ENCODE measurements at places on chromosomes 4 and X.
A peak's percentile ranks its signal among the peaks of the same experiment; 100 is the strongest.

DNA sequence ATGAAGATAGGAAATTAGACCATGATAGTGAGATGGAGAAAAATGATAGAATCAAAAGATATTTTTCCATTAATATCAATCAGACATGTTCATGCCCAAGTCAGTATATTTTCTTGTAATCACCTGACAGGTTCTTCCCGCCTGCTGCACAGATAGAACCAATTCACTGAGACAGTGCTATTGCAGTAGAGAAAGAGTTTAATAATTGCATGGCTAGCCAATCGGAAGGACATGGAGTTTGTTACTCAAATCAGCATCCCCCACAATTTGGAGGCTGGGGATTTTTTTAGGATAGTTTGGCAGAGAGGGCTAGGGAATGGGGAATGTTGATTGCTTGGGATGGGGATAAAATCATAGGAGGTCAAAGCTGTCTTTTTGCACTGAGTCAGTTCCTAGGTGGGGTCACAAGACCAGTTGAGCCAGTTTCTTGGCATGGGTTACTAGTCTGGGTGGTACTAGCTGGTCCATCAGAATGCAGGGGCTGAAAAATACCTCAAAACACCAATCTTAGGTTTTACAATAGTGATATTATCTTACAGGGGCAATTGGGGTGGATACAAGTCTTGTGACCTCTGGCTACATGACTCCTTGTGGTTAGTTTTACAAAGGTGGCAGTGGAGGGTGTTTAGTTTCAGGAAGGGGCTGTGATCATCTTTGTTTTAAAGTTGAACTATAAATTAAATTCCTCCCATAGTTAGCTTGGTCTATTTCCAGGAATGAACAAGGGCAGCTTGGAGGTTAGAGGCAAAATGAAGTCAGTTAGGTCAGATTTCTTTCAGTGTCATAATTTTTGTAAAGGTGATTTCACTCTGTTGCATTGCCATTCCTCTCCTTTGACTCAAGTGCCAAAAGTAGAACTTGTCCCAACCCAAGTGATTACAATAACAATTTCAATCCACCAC, 100.3 kb upstream of the PDE5A start:
- no peak for DNase-seq

GRCh38 chr4:169399976-169400767, 129.4 kb upstream of the SH3RF1 start:
- DNase-seq, result no peak

- DNase-seq, result no peak
Observed at GRCh38 chr4:39699687-39700409, 1.9 kb downstream of the UBE2K start.

GRCh38 chr4:30073011-30073710, 647.0 kb upstream of the PCDH7 start:
- no peak for DNase-seq

DNA sequence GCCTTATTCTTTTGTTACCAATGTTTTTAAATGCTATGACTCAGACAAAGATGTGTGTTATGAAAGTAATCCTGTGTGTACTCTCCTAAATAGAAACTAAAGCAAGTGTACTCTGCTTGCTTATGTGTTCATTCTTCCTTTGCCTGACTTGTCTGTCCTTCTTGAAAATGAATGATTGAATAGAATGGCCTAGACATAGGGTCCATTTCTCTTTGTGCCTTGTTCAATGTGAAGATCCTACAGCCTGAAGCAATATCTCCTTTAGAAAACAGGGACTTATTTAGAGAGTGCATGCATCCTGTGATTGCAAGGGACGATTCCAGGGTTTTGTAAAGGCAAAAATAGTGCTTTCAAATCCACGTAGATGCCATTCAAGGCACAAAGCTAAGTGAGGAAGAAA, 343.6 kb upstream of the TACR3 start:
- no peak for DNase-seq

GRCh38 chr4:2825740-2826139, 17.9 kb upstream of the ADD1 start:
- peak; percentile 11 for DNase-seq

GRCh38 chr4:73675623-73676022, 55.4 kb upstream of the RASSF6 start:
- no peak for DNase-seq

GRCh38 chr4:152807294-152807829, 27.6 kb downstream of the ARFIP1 start:
- no peak for DNase-seq

DNA sequence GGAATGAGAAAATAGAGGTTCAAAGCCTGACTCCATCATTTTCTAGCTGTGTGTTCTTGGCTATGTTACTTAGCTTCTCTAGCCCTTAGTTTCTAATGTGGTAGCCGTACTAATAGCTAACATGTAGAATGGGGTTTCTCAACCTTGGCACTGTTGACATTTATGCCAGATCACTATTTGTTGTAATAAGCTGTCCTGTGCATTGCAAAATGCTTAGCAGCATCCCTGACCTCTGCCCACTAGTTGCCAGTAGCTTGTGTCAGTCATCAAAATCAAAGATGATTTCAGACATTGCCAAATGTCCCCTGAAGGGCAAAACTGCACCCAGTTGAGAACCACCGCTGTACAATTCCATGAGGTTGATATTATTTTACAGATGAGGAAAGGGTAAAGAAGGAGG, 18.3 kb upstream of the ADAMTS3 start:
- no peak for DNase-seq
